ENCODE measurements at places on chromosomes 5 and 9.

GRCh38 chr5:43336159-43336558 is 22.9 kb upstream of the HMGCS1 start:
- no peak for DNase-seq

DNA sequence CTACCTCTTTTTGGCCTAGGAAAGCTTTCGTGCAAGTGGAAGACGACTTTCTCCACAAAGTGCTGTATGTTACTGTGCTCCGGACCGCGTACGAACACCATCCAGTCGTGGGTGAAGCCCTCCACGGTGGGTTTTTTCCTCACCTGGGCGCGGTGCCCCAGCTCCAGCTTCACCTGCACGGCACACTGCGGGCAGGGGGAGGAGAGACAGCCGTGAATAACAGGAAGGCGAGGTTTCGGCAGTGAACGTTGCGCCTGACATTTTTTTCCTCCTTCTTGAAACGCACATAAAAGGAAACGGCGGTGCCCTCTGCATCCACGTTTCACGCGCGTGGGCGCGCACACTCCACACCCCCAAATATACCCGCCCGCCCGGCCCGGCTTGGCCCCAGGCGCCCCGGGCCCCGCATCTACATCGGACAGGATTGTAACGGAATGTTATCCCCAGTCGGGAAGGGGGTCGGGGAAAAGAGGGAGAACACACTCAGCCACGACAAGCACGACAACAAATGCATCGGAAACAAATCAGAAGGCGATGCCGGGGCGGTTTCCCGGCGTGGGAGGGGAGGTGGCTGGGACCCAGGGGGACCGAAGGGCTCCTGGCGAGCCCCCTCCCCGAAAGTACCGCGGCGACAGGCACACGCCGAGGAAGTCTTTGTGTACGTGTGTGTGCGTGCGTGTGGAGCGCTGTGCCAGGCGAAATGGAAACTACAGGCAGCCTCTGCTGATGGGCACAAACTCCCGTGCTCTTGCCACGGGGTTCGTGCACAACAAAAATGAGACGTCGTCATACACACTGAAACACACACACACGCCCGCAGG is 1.4 kb downstream of the MLLT3 start:
- DNase-seq, result peak; percentile 8

DNA sequence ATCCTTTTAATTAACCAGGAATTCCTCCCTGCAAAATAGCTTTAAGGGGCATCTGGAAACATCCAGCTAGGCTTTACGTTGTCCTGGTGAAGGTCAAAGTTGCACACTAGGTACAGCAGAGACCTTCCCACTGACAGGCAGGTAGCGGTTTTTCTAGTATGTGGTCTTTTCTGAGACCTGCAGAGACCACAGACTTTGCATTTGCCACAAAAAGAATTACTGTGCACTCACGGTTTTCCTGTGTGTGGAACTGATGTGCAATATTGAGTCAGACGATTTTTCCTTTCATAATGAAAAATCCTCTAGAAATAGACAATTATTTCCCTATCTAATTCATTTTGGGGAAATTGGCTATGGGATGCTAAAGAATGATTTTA is 417.0 kb upstream of the ADAMTSL1 start:
- no peak for DNase-seq

- DNase-seq, result no peak
Measured at GRCh38 chr9:122382901-122383850, 12.4 kb downstream of the PTGS1 start.

DNA sequence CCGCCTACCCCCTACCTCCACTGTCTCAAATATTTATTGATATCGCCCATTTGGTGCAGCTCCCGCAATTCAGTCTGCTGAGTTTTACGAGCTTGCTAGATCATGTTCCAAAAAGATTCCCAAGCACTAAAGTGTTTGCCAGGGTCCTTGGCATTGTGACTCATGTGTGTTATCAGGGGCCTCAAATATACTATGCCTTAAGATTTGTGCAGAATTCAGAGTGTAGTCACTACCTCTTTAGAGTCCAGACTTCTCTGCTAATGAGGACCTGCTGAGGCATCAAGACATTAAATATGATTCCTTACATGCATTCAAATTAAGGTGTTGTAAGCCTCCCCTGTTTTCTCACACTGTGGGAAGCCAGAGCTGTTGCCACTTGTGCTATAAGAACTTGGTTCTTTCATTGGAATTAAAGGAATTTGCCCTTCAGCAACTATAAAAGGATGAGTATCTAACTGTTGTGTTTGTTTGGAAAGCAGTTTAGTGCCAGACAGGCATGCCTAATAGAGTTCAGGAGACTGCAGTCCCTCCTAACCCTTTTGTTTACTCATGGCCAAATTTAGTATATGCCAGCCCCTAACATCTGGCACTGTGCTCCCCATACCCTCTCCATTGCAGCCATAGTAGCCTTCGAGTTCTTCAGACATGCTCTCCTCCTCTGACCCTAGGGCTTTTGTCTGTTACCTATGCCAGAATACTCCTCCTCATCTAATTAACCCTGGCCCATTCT is 316.4 kb downstream of the NR3C1 start:
- no peak for DNase-seq

GRCh38 chr9:9341203-9341602 is 1271.6 kb downstream of the PTPRD start:
- DNase-seq, result no peak

GRCh38 chr5:174773371-174773770 is 49.0 kb downstream of the MSX2 start:
- no peak for DNase-seq
